ENCODE measurements at places on chromosomes 16 and 17. TPM values are rescaled to one million over a fixed set of nuclear protein-coding genes. Genes with fewer than 3 reads are reported as not detected.

TAC4 gene
- not detected for total RNA-seq

DNA sequence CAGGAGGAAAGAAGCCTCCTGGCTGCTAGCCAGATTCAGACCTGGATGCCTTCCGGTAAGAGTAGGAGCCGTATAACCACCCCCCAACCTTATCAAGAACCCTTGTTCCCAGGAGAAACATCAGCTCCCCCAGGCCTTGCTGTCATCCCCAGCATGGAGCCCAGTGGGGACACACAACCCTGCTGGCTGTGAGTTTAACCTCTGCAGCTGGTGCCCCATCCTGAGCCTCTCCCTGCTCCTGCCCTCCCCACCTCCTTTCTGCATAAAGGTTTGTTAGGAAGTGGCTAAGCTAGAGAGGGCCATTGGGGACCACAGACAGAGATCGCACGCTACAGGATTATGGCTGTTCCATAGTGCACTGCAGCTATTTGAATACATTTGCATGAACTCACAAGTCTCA lies 55.5 kb upstream of the RPL38 start:
- H3K27me3 ChIP-seq: peaks cover 1% of the 10 kb centered on the region
- no peaks in the 10 kb centered on the region for H3K4me1 ChIP-seq
- no peak for DNase-seq

- H3K27ac ChIP-seq: no peak overlapping the region
- no peak for DNase-seq
- H3K4me1 ChIP-seq: no peaks in the 10 kb centered on the region
- H3K36me3 ChIP-seq: no peaks in the 10 kb centered on the region
- peaks cover 12% of the 10 kb centered on the region for H3K27me3 ChIP-seq
Observed at GRCh38 chr17:13636951-13637350, 35.2 kb upstream of the HS3ST3A1 start.

GPR142 gene
- not detected for total RNA-seq

CASKIN1 gene
- 1.0 TPM for total RNA-seq

CRHR1 gene
- total RNA-seq: not detected

TMED6 gene
- 1.2 TPM for total RNA-seq

GRCh38 chr16:83095941-83096692 lies 469.3 kb downstream of the CDH13 start:
- H3K36me3 ChIP-seq: no peaks in the 10 kb centered on the region
- no peak overlapping the region for H3K27ac ChIP-seq
- no peak overlapping the region for H3K4me3 ChIP-seq
- H3K4me1 ChIP-seq: no peaks in the 10 kb centered on the region

GRCh38 chr17:29883497-29883896 lies 46.5 kb downstream of the SSH2 start:
- DNase-seq: no peak
- H3K4me3 ChIP-seq: no peak overlapping the region
- peaks cover 16% of the 10 kb centered on the region for H3K4me1 ChIP-seq
- H3K27ac ChIP-seq: peak overlapping the region; percentile 9
- H3K36me3 ChIP-seq: peaks cover 7% of the 10 kb centered on the region

GRCh38 chr17:17354560-17355349 lies 51.6 kb downstream of the NT5M start:
- peaks cover 11% of the 10 kb centered on the region for H3K27me3 ChIP-seq
- no peak overlapping the region for H3K27ac ChIP-seq
- H3K36me3 ChIP-seq: no peaks in the 10 kb centered on the region
- no peaks in the 10 kb centered on the region for H3K4me1 ChIP-seq
- peak; percentile 51 for DNase-seq
- no peak overlapping the region for H3K4me3 ChIP-seq

DNA sequence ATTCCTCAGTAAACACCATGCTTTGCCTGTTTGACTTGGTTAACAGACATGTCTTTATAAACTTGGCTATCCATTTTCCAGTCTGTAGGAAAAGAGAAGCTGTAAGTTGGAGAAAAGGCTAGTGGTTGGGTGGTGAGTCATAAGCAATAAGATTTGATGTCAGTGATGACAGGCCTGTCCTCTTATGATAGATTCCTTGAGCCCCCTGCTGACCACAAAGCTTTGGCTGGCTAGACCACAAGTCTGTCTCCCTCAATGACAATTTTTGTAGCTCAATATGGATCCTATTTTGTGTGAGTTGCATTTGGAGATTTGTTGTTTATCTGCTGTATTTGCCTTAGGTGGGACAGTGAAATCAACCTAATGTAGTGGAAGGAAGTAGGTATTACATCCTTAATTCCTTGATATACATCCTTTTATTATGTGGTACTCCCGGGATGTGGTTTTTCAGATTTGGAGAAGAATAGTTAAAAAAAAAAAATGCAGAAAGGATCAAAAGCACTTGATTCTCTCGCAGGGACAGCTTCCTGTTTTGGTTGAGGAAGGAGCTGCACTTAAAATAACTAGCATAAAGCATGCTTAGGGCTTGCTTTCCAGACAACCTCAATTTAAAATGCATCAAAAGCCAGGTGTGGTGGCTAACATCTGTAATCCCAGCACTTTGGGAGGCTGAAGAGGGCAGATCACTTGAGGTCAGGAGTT lies 67.4 kb downstream of the SIAH1 start:
- peaks cover 45% of the 10 kb centered on the region for H3K4me1 ChIP-seq
- H3K36me3 ChIP-seq: peaks cover 40% of the 10 kb centered on the region
- no peaks in the 10 kb centered on the region for H3K27me3 ChIP-seq
- DNase-seq: no peak
- H3K4me3 ChIP-seq: no peak overlapping the region
- peak overlapping the region; percentile 46 for H3K27ac ChIP-seq

GRCh38 chr17:78252701-78253635 lies 21.5 kb downstream of the TMEM235 start:
- H3K27me3 ChIP-seq: no peaks in the 10 kb centered on the region
- H3K36me3 ChIP-seq: peaks cover 2% of the 10 kb centered on the region
- H3K4me3 ChIP-seq: peak overlapping the region; percentile 81
- H3K27ac ChIP-seq: peak overlapping the region; percentile 84
- peaks cover 64% of the 10 kb centered on the region for H3K4me1 ChIP-seq

- H3K4me3 ChIP-seq: peak overlapping the region; percentile 57
- peaks cover 42% of the 10 kb centered on the region for H3K4me1 ChIP-seq
- H3K27me3 ChIP-seq: peaks cover 1% of the 10 kb centered on the region
- no peak overlapping the region for H3K27ac ChIP-seq
Observed at GRCh38 chr16:9091867-9092281, 430 bp downstream of the HAPSTR1 start.

ABCA9 gene
- total RNA-seq: not detected

- H3K27ac ChIP-seq: no peak overlapping the region
- no peak for DNase-seq
- H3K4me1 ChIP-seq: no peaks in the 10 kb centered on the region
Observed at GRCh38 chr16:6018848-6019489, 921.4 kb upstream of the EEF2KMT start.

DNA sequence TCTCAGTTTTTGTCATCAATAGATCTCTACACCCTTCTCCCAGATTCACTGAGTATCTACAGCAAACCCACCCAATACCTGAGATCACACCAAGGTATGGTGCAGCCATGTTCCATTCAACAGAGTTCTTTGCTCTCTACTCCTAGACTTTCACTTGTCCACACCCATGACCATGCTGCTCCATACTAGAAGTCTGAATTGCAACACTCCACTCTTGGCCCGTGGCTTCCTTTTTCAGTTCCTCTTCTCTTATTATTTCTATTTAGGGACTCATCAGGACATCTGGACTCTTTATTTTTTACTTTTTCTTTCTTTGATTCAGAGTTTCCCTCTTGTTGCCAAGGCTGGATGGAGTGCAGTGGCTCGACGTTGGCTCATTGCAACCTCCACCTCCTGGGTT lies 37.1 kb downstream of the YWHAE start:
- peak overlapping the region; percentile 73 for H3K27ac ChIP-seq
- H3K4me3 ChIP-seq: peak overlapping the region; percentile 11
- peaks cover 50% of the 10 kb centered on the region for H3K4me1 ChIP-seq
- peaks cover 33% of the 10 kb centered on the region for H3K36me3 ChIP-seq

MSRB1 gene
- total RNA-seq: 22.1 TPM

DNA sequence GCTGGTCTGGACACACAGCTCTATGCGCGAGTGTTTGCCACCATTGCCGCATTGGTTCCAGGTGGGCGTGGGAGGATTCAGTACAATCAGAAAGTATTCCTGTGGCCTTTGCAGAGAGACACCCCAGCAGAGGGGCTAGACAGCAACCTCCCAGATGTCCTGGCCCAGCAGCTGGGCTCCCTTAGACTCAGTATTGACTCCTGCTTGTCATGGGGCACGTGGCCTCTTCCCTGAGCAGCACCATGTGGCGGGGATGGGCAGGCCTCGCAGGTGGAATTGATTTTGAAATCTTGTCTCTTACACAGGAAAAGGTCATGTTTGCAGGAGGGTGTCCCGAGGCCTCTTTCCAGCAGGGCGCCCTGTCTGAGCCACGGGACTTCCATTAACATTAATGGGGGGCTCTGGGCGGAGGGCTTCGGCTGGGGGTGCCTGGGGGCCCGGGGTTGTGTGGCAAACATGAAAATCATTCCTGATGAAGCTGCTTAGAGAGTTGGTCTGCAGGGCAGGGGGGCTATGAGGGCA lies 96.4 kb downstream of the C16orf78 start:
- H3K4me3 ChIP-seq: no peak overlapping the region
- H3K36me3 ChIP-seq: no peaks in the 10 kb centered on the region
- H3K27ac ChIP-seq: no peak overlapping the region
- H3K27me3 ChIP-seq: no peaks in the 10 kb centered on the region
